Stimulated activated effector memory CD8-positive, alpha-beta T cell treated with anti-CD3 and anti-CD28 coated beads, Interleukin-12 subunit alpha, Interleukin-12 subunit beta, amount 100 ng/mL, for 72 hours (primary cell): ENCODE measurements at places on chromosomes 7 and 10.

- no peak for DNase-seq
Measured at GRCh38 chr7:71470830-71471229, 338.9 kb downstream of the GALNT17 start.

DNA sequence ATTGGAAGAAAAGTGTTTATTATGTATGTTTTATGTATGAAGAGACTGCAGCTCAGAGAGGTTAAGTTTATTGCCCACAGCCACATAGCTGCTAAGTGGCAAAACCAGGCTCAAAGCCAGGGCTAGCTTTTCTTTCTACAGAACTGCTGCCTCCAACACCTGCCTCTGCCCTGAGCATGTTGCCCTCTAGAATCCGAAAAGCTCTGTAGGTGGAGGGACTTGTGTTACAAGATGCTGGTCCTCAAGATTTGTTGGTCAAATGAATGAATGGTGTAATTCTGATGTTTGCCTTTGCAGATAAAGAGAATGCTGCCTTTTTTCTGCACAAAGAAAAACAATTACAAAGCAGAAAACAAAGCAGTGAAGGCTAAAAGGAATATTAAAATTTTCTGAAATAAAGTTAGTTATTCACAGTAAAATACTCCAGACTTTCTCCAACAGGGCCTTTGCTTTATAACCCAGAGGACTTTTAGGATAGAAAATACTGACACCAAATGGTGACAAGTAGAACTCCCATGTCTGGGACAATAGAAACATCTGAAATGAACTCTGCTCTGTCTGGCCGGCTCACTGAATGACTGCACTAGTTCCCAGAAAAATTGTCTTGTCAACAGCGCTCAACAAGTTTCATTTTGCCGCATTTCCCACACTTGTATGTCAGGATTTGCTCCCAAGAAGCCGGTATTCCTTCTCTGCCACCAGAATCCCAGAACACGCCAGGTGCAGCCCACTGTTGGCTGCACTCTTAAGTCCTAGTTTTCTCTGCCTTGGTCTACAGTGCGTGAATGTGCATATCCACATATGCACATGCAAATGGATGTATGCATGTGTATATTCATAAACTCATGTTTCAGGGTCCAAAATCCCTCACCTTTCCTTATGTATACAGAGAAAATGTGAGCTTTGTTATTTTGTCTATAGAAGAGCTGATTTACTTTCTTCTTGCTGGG lies 11.0 kb upstream of the DNTT start:
- DNase-seq: no peak

GRCh38 chr7:153276394-153276793 lies 516.8 kb downstream of the ACTR3B start:
- DNase-seq: no peak

GRCh38 chr7:4725014-4725849 lies 43.1 kb downstream of the FOXK1 start:
- DNase-seq: peak; percentile 28

DNA sequence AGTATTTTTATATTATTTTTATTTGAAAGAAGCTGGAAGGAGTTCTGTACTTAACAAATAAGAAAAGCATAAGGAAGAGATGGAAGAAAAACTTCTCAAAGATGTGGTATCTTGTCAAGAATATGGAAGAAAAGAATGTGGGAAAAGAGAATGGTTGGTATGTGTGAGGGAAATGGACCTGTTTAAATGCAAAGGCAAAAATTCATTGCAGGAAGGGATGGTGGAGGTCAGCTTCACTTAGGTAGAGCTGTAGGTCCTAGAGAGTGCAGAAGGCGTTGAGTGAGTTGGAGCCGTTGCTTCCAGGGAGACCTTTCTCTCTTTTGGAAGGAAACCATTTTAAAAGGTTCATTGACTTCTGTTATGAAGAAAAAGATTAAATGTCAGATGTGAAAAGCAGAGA lies 107.3 kb downstream of the EXOC4 start:
- DNase-seq: no peak

GRCh38 chr7:143978585-143978984 lies 21.5 kb upstream of the OR6B1 start:
- no peak for DNase-seq

DNA sequence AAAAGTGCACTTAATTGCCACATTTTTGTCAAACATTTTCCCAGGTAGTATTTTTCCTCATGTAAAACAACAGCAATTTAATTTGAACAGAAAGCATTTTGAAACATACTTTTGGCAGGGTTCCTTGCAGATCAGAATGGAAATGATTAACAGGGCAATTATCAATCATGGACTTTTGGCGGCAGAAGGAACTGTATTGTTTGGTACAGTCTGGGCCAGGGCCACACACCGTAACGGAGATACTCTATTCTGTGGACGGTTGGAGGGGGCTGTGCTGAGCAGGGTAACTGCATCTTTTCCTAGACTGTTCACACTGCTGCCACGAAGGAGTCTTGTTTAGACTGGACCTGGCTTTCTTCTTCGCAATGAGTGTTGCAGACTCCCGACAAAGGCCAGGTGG lies 62.3 kb downstream of the EGFR start:
- no peak for DNase-seq

GRCh38 chr7:44882899-44883298 lies 2.4 kb downstream of the PURB start:
- DNase-seq: no peak

GRCh38 chr7:33627741-33628140 lies 277.6 kb upstream of the BMPER start:
- DNase-seq: no peak

DNA sequence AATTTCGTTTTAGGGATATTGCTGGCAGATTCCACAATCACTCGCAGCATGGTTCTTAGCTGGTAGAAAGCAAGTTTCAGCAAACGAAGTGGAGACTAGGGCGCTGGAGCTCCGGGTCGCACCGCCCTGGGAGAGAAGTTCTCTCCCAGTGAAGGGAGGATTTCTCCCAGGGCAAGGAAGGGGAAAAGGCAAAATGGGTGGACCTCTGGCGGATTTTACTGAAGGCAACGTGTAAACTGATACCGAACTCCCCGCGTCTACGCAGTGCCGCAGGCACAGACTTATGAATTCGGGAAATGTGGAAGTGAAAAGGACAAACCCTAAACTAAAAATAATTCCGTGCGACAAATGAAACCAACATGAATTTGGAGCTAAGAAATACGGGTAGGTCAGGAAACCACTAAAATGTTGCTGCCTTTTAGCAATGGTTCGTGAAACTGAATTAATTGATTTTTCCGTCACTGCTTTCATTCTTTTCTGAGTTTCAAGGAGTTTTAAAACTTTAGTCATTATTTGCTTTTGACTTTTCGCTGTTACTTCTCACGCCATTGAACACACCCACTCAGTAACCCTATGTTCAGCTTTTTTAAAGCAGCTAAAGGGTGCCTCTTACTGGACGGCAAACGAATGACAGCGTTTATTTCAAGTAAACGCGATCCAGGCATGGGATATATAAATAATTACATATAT lies at the start of gene MYOF:
TSS of gene MYOF (minus strand) at position 190 of the 690 bp plus-strand sequence. CDS start at position 50, 140 bp downstream.
- DNase-seq: peak; percentile 64

DNA sequence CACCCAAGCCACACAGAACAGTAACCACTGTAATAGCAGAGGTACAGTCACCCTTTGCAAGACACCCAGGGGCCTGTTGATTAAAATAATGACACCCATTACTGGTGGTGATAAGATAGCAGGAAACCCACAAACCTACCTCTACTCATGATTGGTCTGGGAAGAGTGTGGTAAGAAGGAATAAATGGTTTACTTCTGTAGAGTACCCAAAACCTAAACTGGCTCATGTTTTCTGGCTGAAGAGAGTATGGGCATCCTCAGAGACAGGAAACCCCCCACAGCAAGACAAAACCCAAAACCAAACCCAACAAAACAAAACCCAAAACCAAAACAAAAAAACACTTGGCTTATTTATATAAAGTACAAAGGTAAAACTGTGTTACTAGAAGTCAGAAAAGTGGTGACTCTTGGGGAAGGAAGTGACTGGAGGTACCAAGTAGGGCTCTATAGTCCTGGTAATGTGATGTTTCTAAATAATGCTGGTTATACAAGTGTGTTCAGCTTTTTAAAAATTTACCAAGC lies 15.5 kb upstream of the DNAJB12 start:
- peak; percentile 18 for DNase-seq

DNA sequence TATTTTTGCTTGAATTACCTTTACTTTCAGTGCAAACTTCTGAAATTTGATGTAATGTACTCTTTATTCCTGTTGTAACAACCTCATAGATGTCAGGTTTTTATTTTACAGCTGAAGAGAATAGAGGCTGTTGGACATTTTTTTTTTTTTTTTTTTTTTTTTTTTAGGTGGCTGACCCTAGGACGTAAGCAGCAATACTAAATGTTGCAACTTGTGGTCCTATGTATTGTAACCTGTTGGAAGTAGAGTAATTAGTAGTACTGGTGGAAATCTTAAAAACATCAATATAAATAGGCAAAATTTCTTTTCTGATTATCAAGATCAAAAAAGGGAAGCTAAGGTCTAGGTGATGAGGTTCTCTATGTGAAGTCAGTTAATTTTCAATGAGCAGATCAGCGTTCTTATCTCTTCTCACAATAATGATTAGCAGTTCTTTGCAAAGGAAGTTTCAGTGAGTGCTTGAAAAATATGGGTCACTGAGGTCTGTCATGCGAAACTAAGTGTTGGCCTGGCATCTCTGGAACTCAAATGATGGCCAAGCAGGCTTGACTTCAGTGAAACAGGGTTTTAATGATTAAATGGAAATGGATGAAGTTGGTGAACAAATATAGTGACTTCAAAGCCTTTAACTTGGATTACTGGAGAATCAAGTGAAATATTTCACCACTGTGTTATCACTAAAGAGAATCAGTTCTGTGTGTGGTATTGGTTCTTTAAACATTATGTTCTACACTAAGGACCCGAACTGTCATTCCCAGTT lies 42.7 kb downstream of the BICC1 start:
- no peak for DNase-seq

DNA sequence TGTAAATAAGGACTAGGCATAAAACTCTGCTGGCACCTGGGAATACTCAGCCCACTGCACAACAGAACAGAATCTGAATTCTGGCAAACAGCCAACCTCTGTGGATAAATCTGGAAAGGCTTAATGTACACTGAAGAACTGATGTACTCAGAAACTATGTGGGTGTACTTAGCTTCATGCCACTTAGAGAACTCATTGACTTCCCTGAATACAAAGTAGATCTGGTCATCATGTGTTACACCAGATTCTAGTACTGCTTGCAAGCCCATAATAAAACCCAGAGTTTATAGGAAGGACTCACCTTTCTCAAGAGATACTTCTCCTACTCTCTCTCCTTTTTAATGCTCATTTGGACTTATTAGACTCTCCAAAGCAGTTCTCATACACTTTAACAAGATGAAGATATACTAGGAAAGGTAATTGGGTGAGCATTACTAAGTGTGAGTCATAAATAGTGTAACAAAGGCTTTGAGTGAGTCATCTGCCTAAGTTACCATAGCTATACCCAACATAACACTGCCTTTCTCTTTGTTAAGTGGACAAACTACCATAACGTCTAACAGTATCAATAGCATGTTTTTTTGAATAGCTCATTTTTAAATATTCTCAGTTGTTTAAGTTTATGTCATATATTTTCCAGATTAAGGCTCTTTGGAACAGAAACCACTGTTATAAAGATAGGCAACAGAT lies 309.1 kb downstream of the MDFIC start:
- no peak for DNase-seq

DNA sequence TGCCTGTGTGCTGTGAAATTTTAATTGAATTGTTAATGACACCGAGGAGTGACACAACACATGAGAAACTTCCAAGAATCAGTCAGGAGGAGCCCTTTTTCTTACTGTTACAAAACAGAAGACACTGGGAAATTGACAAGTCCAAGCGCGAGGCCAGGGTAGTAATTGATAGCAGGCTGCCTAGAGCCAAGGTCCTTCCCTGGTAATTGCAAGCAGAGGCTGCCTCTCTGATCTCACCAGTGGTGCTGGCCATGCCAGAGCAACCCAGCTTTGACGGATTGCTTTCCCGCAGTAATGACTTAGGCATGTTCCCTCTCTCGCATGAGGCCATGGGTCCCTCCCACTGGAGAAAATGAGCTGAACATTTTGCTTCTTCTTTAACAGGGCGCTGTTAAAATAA lies 111.5 kb downstream of the LRMDA start:
- DNase-seq: no peak

- DNase-seq: no peak
Measured at GRCh38 chr10:49834976-49835375, 72.9 kb upstream of the OGDHL start.

DNA sequence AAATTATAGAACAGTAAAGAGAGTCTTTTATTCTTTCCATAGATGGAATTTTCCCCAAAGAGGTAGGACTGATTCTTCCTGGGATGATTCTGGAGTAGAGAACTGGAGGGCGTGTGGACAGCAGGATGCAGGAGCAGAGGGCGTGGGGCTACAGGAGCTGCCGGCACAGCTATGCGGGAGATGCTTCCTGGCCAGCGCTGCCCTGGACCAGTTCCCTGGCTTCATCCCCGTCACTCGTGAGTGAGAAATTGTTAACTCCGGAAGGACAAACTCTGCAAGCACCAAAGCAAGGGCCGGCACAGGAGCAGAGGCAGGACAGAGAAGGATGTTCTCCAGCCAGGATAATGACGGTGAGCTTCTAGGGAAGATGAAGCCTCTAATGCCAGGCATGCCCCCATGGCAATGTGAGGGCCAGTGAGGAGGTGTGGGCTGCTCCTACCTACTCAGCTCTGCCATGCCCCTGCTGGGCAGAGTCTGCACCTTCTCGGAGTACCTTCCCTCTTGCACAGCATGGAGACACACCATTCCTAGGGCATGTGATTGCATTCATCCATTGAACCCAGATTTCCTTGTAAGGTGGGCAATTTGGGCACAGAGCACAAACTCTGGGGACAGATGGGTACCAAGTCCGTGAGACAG lies 760.9 kb upstream of the IGFBP3 start:
- no peak for DNase-seq

GRCh38 chr7:24464861-24465260 lies 108.4 kb upstream of the PALS2 start:
- no peak for DNase-seq

GRCh38 chr7:102859799-102860125 lies 53.0 kb upstream of the LRRC17 start:
- no peak for DNase-seq

DNA sequence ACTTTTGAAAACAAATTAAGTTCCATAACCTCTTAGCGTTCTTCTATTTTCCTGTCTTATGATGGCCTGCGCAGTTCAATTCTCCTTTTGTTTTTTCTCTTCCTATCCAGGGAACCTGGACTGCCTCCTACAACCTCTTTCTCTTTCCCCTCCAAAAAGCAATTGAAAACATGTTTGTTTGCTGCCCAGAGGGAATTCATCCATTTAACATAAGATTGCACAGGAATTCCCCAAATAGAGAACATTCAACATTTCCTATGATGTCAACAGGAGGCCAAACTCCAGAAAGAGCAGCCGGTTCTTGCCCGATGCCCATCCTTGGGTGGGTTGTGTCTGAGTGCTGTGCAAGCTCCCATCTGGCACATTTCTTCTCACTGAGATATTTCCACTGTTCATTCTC lies 94.2 kb upstream of the NRP1 start:
- no peak for DNase-seq

DNA sequence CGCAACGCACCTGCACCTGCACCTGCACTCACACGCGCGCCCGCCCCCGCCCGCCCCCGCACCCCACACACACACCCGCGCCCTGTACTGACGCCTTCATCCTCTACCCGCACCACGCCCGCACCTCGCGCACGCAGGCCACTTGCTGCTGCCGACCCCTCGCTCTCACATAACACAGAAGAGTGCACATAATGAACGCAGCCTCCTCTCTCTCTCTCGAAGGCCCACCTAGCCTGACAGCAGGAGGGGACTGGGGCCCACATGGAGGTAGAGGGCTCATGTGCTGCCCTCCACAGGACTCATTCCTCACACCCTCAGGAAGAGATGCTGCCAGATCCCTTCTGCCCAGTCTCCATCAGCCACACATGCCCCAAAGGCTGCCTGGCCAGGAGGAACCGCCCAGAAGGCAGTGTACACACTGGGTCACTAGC lies 432 bp upstream of the CAMK2B start:
- DNase-seq: no peak
